ENCODE measurements at places on chromosomes 16 and 17. TPM values are rescaled to one million over a fixed set of nuclear protein-coding genes. Genes with fewer than 3 reads are reported as not detected.

DNA sequence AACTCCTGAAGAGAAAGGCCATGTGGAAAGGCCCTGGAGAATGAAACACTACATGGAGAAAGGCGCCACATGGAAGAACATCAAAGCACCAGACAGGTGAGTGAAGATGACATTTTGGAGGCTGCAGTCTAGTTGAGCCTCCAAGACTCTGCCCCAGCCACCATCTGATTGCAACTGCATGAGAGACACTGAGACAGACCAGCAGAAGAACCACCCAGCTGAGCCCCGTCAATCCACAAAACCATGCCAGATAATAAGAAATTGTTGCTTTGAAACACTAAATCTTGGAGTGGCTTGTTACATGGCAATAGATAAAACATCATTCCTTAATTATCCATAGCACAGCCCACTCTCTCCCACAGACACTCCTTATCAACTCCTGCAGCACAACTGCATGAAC lies 4.8 kb downstream of the GAS7 start:
- no peaks in the 10 kb centered on the region for H3K4me1 ChIP-seq
- H3K27me3 ChIP-seq, result no peaks in the 10 kb centered on the region
- H3K4me3 ChIP-seq, result no peak overlapping the region
- H3K36me3 ChIP-seq, result no peaks in the 10 kb centered on the region

DNA sequence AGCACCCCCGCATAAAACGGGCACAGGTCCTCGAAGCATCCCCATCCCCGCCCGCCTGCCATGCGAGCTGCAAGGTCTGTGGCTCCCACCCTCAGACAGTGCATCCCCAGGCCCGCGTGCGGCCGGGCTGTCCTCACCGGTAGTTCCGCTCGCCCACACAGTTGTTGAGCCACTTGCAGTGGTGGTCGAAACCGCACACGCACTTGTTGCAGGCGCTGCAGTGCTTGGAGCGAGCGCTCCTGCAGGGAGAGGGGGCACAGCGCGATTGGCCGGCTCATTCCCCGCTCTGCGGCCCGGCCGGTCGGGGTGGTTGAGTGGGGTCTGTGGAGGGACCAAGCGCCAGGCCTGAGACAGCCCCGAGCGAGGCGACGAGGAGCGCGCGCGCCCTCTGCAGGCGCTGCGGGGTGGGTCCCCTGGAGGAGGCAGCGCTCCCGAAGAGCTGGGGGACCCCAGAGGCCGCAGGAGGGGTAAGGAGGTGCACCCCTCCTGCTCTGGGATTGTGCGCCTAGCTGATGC lies 6.0 kb upstream of the TPPP3 start:
- peak; percentile 14 for DNase-seq
- no peak overlapping the region for H3K27ac ChIP-seq
- no peak overlapping the region for H3K4me3 ChIP-seq

GRCh38 chr16:54654429-54654828 lies 276.2 kb upstream of the IRX5 start:
- H3K27ac ChIP-seq, result no peak overlapping the region
- H3K27me3 ChIP-seq, result no peaks in the 10 kb centered on the region
- H3K4me1 ChIP-seq, result no peaks in the 10 kb centered on the region
- DNase-seq, result no peak
- no peaks in the 10 kb centered on the region for H3K36me3 ChIP-seq

The CDK5R1 gene
- 7.0 TPM for total RNA-seq

The TM4SF5 gene
- total RNA-seq, result not detected

The CTRB1 gene
- total RNA-seq, result not detected

The EVPLL gene
- not detected for total RNA-seq

The ITGB3 gene
- total RNA-seq, result 0.07 TPM

Measured in CD8-positive, alpha-beta memory T cell (primary cell).